ENCODE measurements at places on chromosomes 3 and 15.

DNA sequence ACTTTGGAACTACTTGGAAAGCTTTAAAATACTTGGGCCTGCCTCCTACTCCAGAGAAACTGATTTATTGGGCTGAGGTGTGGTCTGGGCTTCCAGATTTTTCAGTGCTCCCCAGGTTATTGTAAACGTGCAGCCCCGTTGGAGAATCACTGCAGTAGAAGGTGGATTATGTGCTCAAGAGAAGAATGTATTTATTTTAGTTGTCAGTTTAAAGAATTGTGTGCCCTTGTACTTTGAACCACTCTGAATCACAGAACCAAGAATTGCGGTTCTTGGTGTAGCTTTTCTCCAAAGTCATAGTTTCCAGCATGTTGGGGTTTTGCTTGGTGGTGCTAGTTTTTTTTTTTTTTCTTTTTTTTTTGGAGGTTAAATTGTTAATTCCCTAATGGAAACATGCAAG is 1.6 kb downstream of the TATDN2 start:
- no peak for DNase-seq

GRCh38 chr3:108053067-108053466 is 37.8 kb downstream of the CD47 start:
- DNase-seq, result peak; percentile 61

DNA sequence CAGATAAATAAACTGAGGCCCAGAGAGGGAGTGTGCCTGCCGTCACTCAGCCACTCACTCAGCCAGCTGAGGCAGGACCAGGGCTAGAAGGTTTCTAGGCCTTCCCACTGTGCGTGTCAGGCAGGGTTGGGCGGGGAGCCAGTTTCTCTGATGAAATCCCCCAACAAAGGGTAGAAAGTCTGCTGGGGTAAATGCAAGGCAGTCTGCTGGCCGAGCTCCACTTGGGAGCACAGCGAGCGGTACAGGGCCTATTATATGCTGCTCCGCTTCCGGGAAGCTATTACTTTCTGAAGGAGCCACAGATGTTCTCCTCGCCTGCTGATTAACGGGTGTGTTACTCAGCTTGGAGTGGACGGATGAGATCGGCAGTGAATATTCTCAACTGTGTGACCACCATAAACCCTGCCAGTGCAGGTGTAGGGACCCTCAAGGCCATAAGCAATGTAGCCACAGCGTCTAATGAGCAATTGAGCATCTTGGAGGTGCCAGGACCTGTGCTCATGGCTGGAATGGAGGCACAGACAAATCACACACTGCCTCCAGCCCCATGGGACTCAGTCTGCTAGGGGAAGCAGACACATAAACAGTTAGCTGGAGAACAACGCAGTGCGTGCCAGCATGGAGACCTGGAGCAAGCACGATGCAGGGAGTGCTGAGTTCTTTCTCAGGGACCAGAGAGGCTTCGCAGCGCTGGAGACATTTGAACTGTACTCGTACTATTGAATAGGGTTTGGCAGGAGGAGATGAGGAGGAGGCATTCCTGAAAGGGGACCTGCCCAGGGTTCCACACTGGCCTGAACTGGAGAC is 42.1 kb downstream of the CORO2B start:
- DNase-seq, result no peak

- no peak for DNase-seq
These were observed 42.4 kb downstream of the TNIK start for GRCh38 chr3:171417813-171418212.

- DNase-seq, result no peak
These were observed 9.3 kb upstream of the RBP1 start for GRCh38 chr3:139548801-139549200.

- DNase-seq, result no peak
These were observed 430.4 kb upstream of the CCDC54 start for GRCh38 chr3:106946866-106947265.

GRCh38 chr3:24197809-24198208 is 252.7 kb downstream of the NR1D2 start:
- no peak for DNase-seq

- DNase-seq, result no peak
These were observed 41.4 kb downstream of the CTDSPL2 start for GRCh38 chr15:44468709-44469385.

GRCh38 chr3:176939022-176939817 is 258.1 kb downstream of the TBL1XR1 start:
- DNase-seq, result no peak

DNA sequence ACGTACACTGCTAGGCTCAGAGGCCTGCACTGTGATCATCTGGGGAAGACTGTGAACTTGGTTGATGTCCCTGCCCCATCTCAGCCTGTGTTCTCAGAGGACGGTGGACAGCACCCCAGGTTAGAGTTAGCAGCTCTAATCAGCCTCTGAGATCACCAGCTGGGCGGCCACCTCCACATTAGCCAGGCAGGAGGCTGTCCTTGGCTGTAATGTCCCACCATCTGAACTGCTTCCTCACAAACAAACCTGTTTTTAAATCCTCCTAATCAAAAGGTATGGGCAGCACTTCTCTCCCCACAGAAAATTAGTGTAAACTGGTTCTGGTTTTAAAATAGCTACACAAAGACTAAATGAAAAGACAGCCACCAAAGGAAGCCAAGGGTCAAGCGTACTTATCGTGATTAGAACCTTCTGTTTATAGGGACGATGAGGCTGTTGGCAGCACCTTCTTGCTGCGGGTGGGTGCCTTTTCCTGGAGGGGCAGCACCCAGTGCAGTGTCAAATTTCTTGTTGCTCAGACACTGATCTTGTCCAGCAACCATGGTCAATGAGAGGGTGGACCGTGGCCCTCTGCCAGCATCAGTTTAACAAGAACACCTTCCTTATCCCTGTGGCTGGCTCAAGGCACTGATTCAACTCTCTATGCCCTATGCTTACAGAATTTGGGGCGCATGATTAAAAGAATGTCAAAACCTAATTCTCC is 24.6 kb downstream of the ACSBG1 start:
- no peak for DNase-seq

- no peak for DNase-seq
These were observed 932.9 kb downstream of the ROBO1 start for GRCh38 chr3:78834910-78835309.

DNA sequence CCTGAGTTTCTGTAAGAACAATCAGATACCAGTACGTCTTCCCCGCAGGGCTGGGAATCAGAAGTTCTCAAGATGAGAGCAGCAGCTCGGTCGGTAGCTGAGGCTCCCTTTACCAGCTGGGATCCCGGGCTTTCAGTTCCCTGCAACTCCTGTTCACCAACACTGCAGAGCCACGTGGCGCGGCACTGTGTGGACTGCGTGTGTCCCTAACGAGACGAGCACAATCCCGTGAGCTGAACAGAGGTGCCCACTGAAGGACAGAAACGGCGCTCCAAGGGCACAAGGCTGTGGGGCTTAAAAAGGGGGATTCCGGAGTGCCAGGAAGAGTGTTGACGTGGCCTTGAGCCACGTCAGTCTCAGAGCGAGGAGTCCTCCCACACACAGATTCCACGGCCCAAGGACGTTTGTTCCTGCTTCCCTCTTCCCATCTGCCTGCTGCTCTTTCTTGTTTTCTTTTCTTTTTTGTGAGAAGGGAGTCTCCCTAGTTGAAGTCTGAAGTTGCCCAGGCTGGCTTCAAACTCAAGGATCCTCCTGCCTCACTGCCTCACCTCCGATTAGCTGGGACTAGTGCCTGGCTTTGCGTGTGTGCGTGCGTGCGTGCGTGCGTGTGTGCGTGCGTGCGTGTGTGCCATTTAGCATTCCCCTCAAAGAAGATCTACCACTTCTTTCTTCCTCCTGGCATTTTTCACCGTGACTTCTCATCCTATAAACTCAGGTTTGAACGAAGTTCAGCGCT is 37.1 kb upstream of the RPL35A start:
- no peak for DNase-seq

- no peak for DNase-seq
These were observed 17.9 kb downstream of the PSTPIP1 start for GRCh38 chr15:77012868-77013267.

DNA sequence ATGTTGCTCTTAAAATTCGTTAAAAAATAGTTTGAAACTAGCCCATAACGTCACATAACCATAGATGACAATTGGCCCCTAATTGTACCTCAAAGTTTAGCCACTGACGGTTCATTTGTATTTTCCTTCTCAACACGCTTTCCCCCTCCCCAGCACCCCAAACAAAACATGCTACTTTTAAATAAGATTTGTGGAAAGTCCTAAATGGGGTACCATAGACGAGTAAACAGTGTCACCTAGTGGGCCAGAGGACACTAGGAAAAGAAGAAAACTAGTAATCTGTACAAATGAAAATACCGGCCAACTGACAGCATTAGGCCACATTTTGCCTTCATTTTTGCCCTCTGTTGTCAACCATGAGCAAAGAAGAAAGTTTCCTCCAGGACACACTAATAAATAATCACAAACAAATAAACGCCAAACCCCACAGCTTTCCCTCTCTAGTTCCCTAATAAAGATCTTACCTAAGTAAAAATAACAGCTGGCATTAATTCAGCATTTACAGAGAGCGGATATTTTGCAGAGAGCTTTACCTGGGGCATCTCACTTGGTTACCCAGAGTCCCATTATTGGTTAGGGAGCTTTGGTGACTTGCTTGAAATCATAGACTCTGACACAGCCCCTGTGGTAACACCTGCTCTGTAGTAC is 175.1 kb upstream of the ATP11B start:
- DNase-seq, result no peak

DNA sequence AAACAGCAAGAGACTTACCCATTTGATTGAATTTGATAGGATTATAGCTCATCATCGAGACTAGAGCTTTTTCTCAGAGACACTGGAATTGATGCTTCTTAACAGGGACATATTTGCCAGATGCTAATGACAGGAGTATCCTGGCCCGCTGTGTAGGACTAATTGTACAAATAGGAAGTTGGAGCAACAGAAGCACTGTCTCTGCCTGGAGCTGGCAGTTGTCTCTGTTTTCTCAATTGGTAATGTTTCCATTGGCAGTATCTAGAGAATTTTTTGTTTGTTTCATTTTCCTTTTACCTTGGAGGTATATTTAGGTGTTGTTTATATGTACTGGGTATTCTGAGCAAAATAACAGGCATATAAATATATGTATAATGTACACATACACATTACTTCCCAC is 8.9 kb upstream of the PCOLCE2 start:
- no peak for DNase-seq

DNA sequence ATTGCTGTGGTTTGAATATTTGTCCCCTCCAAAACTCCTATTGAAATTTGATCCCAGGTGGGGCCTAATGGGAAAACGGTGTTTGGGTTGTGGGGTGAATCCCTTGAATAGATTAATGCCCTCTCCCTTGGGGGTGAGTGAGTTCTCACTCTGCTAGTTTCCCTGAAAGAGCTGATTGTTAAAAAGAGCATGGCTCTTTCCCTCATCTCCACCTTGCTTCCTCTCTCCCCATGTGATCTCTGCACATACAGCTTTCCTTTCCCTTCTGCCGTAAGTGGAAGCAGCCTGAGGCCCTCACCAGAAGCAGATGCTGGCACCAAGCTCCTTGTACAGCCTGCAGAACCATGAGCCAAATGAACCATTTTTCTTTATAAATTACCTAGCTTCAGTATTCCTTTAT is 394.9 kb upstream of the WNT5A start:
- no peak for DNase-seq

DNA sequence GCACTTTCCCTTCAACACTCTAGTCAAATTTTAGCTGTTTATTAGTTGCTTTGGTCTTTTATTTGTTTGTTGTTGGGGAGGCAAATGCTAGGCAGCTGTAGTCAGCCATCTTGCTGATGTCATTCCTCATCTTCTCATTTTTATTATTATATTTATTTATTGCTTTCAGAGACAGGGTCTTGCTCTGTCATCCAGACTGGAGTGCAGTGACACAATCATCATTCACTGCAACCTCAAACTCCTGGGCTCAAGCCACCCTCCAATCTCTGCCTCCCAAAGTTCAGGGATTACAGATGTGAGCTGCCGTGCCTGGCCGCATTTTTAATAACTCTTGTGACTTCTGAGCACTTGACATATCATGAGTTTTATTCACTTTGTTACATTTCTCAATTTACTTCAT is 441.4 kb downstream of the DIPK2A start:
- DNase-seq, result no peak

DNA sequence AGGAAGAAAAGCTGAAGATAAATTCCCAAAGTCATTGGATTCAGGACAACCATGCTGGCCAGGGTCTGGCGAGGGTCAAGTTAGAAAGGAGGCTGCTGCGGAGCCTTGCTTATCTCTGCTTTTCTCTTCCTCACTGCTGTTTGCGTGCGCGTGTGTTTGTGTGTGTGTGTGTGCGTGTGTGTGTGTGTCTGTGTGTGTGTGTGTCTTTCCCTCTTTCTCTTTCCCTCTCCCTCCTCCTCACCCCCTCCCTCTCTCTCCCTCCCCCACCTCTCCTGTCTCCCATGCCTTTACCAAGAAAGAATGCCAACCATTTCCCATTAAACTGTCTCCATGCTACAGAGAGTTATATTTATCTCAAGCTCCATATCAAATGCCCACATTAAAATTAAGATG is at the start of gene COLQ:
TSS of gene COLQ (minus strand) at position 134 of the 393 bp plus-strand sequence. CDS start at position 53, 81 bp downstream.
- DNase-seq, result no peak

GRCh38 chr3:10703875-10704274 is 112.2 kb upstream of the SLC6A11 start:
- DNase-seq, result no peak

- no peak for DNase-seq
These were observed 335.6 kb downstream of the TUSC7 start for GRCh38 chr3:117045143-117045542.

- DNase-seq, result no peak
These were observed 421.4 kb downstream of the SHQ1 start for GRCh38 chr3:72426618-72427397.

- no peak for DNase-seq
These were observed 14.2 kb downstream of the CIB1 start for GRCh38 chr15:90219421-90220141.

GRCh38 chr15:63396152-63396928 is 14.7 kb upstream of the CA12 start:
- no peak for DNase-seq

DNA sequence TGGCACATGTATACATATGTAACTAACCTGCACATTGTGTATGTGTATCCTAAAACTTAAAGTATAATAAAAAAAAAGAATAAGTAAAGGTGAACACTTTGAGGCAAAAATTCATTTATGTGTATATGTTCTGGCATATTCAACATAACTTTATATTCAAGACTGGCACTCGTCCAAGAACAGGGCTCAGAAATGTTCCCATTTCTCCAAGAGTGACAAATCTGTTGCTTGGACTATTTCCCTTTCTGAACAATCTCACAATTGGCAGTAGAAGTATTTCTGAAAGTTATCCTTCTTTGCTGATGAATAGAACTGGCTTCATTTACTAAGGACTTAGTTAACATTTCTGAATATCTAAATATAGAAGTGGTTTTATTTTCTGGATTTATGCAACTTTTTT is 212.8 kb downstream of the ADAMTSL3 start:
- no peak for DNase-seq

- DNase-seq, result no peak
These were observed 50.5 kb upstream of the LRRFIP2 start for GRCh38 chr3:37224879-37225278.

DNA sequence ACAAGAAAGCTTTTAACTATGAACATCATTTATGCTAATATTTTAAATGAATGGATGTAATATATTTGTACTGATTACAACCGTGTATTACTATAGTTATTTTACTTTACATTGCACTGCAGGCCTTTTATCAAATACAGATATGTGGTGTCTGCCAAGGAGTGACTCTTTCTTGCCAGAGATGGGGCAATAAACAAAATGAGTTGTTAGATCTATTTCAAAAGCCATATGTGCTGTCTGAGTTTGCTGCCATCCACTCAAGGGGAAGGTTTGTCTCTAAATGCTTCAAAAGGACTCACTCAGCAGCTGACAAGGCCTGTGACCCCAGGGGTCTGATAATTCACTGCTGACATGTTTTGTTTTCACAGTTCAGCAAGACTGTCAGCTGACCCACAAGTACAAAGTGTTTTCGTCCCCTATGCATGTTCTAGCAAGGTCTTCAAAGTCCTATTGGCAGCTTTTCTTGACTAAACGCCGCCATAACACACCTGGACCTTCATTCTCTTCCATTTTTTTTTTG is 41.3 kb upstream of the ZBED2 start:
- DNase-seq, result no peak

Measured in breast epithelium (tissue), 4 donors.